Large intestine (tissue), 12 donors: ENCODE measurements at places on chromosomes 12 and 14.

DNA sequence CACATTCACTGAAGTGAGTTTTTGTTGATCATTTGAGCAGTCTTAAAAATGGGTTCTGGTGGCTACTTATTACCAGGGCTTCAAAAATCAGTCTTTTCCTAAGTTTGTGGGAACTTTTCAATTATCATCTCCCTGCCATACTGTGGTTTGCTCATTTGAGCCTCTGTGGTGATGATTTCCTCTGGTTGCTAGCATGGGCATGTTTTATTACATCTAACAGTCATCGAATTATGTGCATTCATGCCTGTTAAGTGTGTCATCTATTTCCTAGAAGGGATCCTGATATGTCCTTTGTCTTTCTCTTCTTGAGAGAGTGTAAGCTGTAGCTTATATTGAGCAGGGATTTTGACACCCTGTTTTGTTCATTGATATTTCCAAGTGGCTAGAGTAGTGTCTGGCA is 116.8 kb downstream of the WIF1 start:
- H3K27me3 ChIP-seq, result no peaks in the 10 kb centered on the region
- no peak overlapping the region for H3K4me3 ChIP-seq
- H3K27ac ChIP-seq, result no peak overlapping the region
- no peaks in the 10 kb centered on the region for H3K36me3 ChIP-seq
- no peak for DNase-seq

DNA sequence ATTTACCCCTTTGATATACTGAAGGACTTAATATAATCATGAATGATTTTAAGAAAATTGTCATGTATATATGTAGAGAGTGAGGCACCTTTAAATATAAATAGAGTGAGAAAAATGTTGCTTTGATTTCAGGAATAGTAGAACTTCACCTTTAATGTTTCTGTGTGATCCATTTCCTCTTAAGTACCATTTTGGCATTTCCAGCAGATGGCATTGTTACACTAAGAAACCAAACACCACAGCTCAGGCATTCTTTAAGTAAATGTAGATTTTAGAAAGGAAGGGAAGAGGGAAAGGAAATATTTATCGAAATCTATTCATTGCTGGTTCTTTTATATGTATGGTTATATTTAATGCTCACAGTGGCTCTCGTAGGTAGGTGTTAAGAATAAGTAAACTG is 556.7 kb upstream of the FBXO33 start:
- no peaks in the 10 kb centered on the region for H3K4me1 ChIP-seq
- peak; percentile 31 for DNase-seq
- no peaks in the 10 kb centered on the region for H3K27me3 ChIP-seq
- H3K4me3 ChIP-seq, result no peak overlapping the region

- H3K36me3 ChIP-seq, result peaks cover 7% of the 10 kb centered on the region
- no peak overlapping the region for H3K4me3 ChIP-seq
- no peaks in the 10 kb centered on the region for H3K27me3 ChIP-seq
- H3K27ac ChIP-seq, result no peak overlapping the region
- H3K4me1 ChIP-seq, result no peaks in the 10 kb centered on the region
Measured at GRCh38 chr12:104105461-104105860, 32.5 kb downstream of the NFYB start.

GRCh38 chr14:45728434-45729225 is 475.6 kb upstream of the MIS18BP1 start:
- no peaks in the 10 kb centered on the region for H3K36me3 ChIP-seq
- H3K27me3 ChIP-seq, result no peaks in the 10 kb centered on the region
- DNase-seq, result no peak
- no peak overlapping the region for H3K27ac ChIP-seq

GRCh38 chr14:29603696-29604095 is 324.0 kb downstream of the PRKD1 start:
- no peak for DNase-seq
- H3K36me3 ChIP-seq, result peaks cover 1% of the 10 kb centered on the region
- H3K27me3 ChIP-seq, result no peaks in the 10 kb centered on the region
- peaks cover 2% of the 10 kb centered on the region for H3K4me1 ChIP-seq

GRCh38 chr14:56129092-56129491 is 10.9 kb downstream of the PELI2 start:
- no peaks in the 10 kb centered on the region for H3K4me1 ChIP-seq
- H3K4me3 ChIP-seq, result no peak overlapping the region
- no peaks in the 10 kb centered on the region for H3K36me3 ChIP-seq
- H3K27ac ChIP-seq, result no peak overlapping the region

DNA sequence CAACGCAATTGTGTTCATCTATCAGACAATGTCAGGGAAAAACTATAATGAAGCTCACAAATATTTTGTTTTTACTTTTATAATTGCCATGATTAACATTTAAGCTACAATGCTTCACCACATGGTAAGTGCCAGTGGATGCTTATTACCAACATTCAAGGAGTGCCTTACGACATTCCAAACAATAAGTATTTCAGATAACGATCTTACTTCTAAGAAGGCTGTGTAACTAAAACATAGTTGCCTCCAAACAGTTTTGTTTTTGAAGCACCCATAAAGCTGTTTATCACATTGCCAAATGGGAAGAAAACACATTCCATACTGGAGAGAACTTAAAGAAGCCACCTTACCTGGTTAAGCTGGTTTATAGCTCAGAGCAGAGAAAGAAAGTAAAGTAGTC is 78.8 kb downstream of the RPS6KA5 start:
- H3K27me3 ChIP-seq, result no peaks in the 10 kb centered on the region
- peaks cover 10% of the 10 kb centered on the region for H3K4me1 ChIP-seq
- no peak overlapping the region for H3K4me3 ChIP-seq
- no peaks in the 10 kb centered on the region for H3K36me3 ChIP-seq

- DNase-seq, result no peak
- H3K27ac ChIP-seq, result no peak overlapping the region
- H3K27me3 ChIP-seq, result no peaks in the 10 kb centered on the region
- H3K4me3 ChIP-seq, result no peak overlapping the region
- H3K36me3 ChIP-seq, result no peaks in the 10 kb centered on the region
Measured at GRCh38 chr14:104403421-104404220, 175.9 kb upstream of the C14orf180 start.

DNA sequence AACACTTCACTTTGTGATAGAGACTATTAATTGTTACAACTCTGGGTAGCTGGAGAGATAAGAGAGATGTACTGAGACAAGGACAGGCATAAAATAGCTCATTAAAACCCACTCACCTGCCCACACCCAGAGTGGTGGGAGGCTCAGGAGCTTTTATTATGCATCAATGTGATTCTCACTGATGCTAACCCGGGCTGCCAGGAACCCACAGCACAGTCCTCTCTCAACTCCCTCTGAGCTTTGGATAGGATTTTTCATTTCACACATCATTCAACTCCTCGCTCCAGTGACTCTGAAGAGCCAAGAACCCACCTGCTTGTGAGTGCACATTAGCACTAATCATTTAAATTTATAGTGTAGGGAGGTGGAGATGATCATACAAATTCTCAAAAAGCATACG is 827.9 kb downstream of the FLRT2 start:
- no peak for DNase-seq
- no peaks in the 10 kb centered on the region for H3K36me3 ChIP-seq
- no peaks in the 10 kb centered on the region for H3K27me3 ChIP-seq
- no peak overlapping the region for H3K4me3 ChIP-seq

- H3K4me3 ChIP-seq, result no peak overlapping the region
- no peak for DNase-seq
- no peaks in the 10 kb centered on the region for H3K4me1 ChIP-seq
- H3K27me3 ChIP-seq, result no peaks in the 10 kb centered on the region
- no peak overlapping the region for H3K27ac ChIP-seq
- no peaks in the 10 kb centered on the region for H3K36me3 ChIP-seq
Measured at GRCh38 chr12:75000120-75000519, 209.5 kb downstream of the KCNC2 start.

DNA sequence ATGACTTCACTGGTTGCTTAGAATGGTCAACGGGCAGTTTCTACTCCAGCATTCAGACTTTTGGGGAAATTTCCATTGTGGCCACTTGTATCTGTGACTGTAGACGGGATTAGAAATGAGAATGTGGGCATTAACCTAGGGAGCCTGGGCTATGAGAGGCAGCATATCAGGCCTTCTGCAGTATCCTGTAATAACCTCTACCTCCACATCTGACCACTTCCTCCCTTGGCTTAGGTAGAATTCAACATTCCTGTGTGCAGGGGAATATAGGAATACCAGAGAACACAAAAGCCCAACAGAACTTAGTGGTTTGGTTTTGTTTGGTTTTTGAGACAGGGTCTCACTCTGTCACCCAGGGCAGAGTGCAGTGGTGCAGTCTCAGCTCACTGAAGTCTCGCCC is 76.4 kb upstream of the HOXC13 start:
- no peaks in the 10 kb centered on the region for H3K4me1 ChIP-seq
- H3K27ac ChIP-seq, result no peak overlapping the region
- H3K4me3 ChIP-seq, result no peak overlapping the region
- H3K36me3 ChIP-seq, result no peaks in the 10 kb centered on the region
